Psoas muscle (tissue), 8 donors: ENCODE measurements at places on chromosomes 6 and 20.

GRCh38 chr20:9032758-9033157 lies 36.1 kb upstream of the PLCB4 start:
- no peak for DNase-seq

DNA sequence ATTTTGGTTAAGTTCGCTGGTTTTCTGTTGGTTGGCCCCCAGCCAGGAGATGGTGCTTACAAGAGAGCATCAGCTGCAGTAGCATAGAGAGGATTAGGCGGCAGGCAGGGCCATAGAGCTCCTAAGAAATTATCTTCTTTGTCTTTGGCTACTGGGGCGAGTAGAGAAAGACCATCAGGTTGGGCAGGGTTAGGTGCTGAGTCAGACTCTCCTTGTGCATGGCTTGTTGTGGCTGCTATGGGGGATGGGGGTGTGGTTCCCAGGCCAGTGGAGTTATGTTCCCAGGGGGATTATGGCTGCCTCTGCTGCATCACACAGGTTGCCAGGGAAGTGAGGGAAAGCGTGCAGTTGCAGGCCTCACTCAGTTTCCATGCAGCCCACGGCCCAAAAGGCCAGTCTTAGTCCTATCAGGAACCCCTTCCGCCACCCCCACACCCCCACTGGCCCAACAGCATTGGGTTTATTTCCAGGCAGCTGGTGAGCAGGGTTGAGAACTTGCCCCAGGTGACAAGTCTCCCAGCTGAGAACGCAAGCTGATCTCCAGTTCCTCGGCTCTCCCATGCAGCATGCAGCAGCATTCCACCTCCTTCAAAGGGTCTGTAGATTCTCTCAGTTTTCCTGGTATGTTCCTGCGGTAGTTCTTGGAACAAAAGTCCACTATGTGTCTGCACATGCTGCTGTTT lies 243.7 kb downstream of the UTRN start:
- no peak for DNase-seq

DNA sequence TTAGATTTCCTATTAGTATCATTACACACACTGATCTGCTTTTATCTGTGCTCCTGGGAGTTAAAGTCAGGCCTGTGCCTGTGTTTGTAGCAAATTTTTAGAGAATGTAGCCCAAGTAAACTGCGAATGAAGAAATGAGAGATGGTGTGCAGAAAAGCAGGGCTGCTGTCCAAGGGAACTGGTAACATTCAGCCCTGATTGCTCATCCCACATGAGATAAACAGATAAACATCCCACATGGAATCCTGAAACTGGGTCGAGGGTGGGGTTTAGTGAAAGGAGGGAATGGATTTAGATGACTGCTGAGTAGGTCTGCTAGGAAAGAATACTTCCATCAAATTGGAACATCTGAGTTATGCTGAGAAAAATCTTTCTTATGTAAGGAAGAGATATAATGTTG lies 69.1 kb downstream of the GRIK2 start:
- DNase-seq, result no peak

DNA sequence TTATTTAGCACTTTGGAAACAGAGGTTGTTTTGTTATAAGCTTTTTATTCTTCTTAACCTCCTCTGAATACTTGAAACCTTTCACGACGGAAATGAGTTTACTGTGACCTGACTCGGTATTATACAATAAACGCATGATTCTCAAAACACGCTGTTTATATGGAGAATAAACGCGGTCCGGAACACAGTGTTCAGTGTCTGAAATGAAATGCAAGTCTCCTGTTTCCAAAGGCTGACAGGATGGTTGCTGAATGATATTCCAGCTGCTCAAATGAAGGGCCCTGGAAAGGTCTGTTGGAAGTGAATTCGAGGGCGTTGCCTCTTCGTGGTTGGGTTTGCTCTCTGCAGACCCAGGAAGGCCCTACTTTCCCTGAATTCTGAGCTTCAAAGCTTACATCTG lies 83.4 kb downstream of the RSPH3 start:
- no peak for DNase-seq

DNA sequence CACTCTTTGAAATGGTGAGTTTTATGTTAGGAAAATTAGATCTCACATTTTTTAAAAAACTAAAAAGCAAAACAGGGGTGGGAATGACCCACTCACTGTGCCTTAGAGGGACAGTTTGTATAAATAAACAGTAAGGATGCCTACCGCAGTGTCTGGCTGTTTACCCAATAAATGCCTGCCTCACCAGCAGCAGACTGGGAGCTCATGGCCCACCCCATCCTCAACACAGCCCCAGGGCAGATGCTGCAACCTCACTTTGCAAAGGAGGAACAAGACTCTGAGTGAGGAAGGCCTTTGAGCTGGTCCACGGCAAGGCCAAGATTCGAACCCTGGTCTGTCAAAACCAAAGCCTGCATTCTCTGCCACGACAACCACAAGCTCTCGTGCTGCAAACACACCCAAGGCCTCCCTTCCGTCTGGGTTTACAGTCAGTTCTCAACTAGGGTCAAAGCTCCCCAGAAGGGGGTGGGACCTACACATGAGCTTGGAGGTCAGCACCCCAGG lies 77.8 kb downstream of the BMP7 start:
- DNase-seq, result no peak

- no peak for DNase-seq
Measured at GRCh38 chr6:168427184-168427583, 13.8 kb upstream of the SMOC2 start.

GRCh38 chr6:156974830-156975261 lies 197.7 kb downstream of the ARID1B start:
- no peak for DNase-seq

GRCh38 chr20:41733151-41733550 lies 115.0 kb upstream of the CHD6 start:
- DNase-seq, result no peak

DNA sequence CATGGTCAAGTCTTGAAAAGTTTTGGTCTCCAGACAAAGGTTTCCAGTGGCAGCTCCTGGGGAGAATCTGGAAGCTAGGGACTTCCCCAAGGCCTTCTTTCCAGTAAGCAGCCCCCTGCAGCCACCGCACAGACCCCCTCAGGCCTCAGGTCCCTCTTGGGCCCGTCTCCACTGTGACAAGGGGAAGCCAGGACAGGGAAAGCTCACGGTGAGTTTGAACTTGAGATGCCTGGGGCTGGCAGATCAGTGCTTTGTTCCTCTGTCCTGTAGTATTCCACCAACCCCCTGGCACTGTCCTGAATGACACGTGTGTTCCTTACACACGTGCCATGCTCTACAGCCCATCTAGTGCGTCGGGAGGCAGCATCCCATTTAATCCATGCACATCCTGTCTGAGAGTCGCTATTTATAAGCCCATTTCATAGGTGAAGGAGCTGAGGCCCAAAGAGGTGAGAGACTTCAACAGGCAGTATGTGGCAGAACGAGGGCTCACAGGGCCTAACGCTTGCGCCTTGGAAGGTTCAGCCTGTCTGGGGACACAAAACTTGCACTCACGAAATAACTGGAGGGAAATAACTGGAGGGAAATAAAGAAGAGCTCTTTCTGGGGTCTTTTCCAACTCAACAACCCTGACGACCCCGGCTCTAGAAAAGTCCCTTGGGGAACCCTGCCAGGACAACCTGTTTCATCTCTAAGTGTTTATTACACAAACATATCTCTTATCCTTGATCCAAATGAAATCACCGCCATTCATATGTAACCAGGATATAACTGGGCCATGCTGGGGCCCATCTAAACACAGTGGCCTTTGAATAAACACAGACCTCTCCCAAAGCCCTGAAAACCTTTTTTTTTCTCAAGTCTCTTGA lies 123.0 kb downstream of the BANF2 start:
- no peak for DNase-seq

DNA sequence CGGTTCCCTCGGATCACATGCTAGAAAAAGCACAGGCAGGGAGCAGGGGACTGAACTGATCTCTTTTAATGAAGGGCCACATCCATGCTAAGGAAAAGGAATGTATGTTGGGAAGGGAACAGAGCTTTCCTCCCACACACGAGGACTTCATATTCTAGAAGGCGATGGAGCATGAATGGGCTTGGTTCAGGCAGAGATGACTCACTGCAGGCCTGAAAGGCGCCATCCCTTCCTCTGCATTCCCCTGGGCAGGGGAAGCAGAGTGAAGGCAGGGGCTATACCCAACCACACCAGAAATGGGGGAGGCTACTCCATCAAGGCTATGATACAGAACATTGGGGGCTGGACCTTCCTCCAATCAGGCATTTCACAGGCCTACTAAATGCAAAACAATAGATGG lies 30.6 kb downstream of the ELMO2 start:
- DNase-seq, result no peak

DNA sequence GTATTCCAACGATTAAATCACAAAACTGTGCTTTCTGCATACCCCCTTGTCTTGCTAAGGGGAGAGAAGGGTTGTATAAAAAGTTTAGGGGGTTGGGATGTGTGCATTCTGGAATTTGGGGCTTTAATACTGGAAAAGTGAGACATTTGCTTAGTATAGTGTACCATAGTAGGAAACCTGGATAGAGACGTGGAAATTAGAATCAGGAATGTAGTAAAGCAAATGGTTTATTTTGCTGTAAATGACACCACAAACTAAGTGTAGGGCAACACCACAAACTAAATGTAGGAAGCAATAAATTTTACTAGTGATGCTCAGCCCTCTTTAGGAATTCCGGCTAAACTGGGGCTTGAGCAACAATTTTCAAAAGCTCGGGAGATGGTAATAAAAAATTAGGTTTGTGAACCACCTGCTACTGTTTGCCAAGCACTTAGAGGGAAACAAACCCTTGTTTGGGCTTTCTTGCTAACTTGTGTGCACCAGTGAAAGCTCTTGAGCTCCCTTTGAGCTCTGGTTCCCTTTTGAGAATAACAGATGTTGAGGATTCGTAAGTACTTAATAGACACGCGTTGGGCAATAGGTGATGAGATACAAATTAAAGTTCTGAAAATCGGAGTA lies 13.8 kb downstream of the BRD2 start:
- no peak for DNase-seq

DNA sequence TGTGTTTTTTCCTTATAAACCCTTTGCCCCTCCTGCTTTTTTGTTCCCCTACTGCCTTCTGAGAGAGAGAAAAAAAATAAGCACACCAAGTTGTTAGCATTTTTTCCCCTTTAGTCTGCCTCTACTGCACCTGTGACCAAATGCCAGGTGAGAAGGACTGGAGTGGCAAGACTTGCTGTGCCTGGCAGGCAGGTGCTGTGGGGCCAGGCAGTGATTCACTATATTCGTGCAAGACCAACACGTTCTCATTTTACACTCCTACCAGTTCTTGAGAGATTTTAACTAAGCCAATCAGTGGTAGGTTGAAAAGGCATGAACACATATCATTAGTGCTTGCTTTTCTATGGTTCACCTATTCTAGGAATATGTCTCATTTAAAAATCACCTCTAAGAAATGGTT lies 109.7 kb downstream of the FIG4 start:
- no peak for DNase-seq

GRCh38 chr6:165506657-165507056 lies 156.4 kb downstream of the PDE10A start:
- no peak for DNase-seq
